Activated CD4-positive, alpha-beta T cell treated with anti-CD3 and anti-CD28 coated beads for 1 hour (primary cell): ENCODE measurements at places on chromosomes 12 and 14.

DNA sequence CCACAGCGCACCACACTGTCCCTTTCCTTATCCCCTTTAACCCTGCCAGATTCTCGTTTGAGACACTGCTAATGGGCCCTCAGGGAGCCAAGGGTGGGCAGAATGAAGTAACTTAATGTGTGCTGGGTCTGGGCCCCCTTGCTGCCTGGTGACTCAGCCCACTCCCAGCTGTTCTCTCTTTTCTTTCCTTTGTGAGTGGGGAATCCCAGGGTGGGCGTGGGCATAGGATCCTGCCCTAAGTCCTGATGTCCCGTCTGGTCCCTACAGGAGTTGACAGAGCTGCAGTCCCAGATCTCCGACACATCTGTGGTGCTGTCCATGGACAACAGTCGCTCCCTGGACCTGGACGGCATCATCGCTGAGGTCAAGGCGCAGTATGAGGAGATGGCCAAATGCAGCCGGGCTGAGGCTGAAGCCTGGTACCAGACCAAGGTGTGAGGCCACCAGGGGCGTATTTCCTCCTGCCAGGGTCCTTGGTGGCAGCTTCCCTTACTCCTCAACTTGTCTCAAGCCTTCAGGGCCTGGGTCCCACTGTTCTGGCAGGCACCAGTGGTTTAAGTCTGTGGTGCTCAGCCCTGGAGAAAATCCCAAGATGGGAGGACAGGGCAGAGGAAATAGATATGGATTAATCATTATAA, 8.3 kb downstream of the KRT7 start:
- no peak for DNase-seq

GRCh38 chr12:121983536-121984210, 38.0 kb upstream of the BCL7A start:
- DNase-seq, result no peak

GRCh38 chr14:96106891-96107290, 67.7 kb downstream of the C14orf132 start:
- DNase-seq, result no peak

DNA sequence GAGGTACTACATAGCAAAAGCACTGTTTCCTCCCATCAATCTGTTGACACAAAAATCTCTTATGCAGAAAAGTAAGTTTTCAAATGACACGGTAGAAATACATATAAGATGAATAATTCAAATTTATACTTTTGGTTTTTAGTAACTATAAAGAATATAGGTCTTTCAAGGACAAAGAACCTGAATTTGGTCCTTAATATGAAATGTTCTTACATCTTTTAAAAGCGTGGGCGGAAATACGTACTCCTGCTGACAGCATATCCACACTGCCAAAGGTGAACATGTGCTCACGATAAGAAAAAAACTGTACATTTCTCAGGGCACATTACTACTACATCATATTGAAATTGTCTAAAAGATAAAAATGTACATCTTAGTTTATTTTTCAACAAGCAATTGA, 127.6 kb downstream of the FOXN3 start:
- no peak for DNase-seq

GRCh38 chr12:105382771-105383622, 52.5 kb downstream of the C12orf75 start:
- no peak for DNase-seq

DNA sequence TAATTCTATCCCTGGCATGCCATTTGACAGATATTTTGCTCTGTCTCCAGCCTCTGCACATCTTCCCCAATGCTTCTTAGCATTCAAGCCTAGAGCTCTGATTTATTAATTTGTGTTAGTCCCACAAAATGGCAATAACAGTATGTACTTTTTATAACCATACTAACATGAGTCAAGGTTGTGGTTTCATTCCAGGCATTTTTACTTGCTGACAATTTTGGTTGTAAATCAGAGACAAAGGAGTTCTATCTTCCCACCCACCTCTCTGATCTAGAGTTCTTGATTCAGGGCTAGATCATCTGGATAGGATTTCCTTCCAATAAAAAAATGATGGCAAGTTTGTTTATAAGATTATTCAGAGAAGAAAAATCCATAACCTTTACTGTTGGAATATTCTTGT, 18.5 kb upstream of the CISTR start:
- no peak for DNase-seq

- no peak for DNase-seq
Measured at GRCh38 chr12:39616251-39616650, 3.4 kb downstream of the ABCD2 start.

DNA sequence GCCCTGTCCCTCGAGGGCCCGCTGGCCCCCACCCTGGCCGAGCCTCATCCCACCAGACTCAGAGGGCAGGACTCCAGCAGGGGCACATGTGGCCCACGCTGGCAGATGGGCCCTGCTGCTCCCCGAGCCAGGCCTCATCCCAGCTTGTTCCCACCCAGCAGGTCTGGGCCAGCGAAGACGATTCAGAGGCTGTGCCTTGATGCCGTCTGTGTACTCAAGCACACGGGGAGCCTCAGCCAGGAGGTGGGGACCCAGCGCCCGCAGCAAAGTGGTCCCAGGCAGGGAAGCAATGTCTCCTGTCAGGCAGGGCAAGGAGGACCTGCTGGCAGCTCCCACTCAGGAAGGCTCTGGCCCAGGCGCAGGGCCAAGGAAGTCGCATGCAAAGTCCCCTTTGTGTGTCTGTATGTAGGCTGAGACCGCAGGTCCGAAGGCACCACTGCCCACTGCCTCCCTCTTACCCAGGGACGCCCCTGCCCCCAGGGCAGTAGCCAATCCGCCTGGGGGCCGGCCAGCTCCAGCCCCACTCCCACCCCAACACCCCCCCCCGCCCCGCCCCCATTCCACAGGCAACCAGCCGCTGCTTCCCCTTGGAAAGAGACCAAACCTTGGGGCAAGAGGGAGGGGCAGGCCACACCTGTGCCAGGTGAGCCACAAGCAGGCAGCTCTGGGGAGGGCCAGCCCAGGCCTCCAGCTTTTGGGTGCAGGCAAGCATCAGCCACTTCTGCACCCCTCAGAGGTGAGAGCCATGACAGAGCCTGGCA, 9.4 kb downstream of the DEGS2 start:
- DNase-seq, result no peak
